HuH-7.5 (cell line): ENCODE measurements at places on chromosomes 3 and 15.

GRCh38 chr3:106740116-106740515 lies 637.1 kb upstream of the CCDC54 start:
- no peak for DNase-seq

- no peak for DNase-seq
Measured at GRCh38 chr3:87145553-87145952, 81.6 kb upstream of the CHMP2B start.

DNA sequence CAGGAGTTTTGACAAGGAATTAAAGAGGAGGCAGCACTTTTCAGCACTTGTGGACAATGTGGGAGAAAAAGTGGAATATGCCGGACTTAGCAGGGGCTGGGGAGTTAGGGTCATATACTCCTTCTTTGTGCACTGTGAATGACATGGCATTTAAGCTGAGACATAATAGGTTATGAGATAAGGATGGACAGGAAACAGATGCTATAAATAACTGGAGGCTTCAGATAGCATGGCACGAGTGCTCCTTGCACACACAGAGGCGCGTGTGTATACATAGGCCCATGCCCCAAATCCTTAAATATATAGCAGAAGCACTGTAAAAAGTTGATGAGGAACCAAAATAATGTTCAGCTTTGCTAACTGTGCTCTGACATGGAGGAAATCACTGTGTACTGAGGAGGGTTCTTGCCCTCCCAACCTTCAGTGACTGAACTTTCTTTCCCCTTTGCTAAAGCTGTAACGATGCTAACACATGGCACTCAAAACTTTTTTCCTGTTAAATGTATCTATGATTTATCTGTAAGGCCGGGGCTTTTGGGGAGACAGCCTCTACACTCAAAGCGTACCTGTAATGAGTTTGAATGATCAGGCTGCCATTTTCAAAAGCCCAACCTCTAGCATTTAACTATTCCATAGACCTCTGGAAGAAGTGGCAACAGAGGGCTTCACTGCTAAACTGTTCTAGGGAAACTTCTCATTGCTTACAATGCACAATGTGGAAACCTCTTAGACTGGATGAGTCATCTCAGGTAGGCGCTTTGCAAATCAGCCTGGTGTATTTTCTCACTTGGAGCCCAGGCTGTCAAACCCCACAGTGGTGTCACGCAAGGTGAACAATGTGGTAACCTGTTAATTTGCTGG lies 784.6 kb downstream of the NR2F2 start:
- DNase-seq = no peak

GRCh38 chr3:88059380-88060170 lies 520 bp downstream of the ZNF654 start:
- peak; percentile 10 for DNase-seq

DNA sequence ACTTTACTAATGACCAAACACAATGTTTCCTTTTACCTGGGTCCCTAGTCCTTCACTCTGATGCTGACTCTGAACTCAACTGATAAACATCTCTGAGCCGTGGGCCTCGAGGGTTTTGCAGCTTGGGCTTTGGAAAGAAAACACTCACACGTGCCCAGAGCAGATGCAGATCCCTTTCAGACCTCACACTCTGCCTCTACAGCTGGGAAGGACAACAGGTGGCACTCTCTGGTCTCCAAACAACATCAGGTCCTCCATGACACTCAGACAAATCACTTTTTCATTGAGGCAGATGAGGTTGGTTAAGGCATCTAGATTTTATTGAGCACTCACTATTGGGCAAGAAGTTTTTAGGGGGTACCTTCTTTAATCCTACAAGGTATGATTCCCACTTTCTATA lies 64.7 kb upstream of the NTRK3 start:
- no peak for DNase-seq
